ENCODE measurements at places on chromosomes 11 and 22.

GRCh38 chr11:28963187-28963586 is 855.0 kb downstream of the METTL15 start:
- no peak for DNase-seq

DNA sequence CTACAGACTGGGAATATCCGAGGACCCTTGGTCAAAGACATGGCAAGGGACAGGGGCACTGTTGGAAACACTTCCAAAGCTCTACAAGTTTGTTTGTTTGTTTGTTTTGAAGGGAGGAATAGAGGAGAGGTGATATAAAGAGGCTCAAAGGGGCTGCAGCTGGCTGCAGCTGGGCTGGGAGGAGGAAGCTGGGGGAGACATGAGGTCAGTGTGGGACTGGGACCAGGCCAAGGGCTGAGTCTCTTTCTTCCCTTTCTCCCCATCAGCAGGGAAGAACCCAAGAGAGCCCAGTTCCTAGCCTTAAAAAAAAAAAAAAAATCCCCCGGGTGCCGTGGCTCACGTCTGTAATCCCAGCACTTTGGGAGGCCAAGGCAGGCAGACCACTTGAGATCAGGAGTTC is 5.0 kb downstream of the RHOG start:
- DNase-seq: no peak

DNA sequence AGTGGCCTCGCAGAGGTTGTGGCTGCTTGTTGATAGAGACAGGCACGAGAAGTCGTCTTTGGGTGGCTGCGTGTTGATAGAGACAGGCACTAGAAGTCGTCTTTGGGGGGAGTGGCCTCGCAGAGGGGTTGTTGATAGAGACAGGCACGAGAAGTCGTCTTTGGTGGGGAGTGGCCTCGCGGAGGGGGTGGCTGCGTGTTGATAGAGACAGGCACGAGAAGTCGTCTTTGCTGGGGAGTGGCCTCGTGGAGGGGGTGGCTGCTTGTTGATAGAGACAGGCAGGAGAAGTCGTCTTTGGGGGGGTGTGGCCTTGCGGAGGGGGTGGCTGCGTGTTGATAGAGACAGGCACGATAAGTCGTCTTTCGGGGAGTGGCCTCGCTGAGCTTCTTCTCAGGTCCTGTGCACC is 328.8 kb downstream of the TBC1D22A start:
- no peak for DNase-seq

GRCh38 chr22:40597526-40598430 is 38.7 kb downstream of the MRTFA start:
- DNase-seq: no peak

- no peak for DNase-seq
These were observed 28.9 kb upstream of the ACER3 start for GRCh38 chr11:76831686-76832310.
